ENCODE measurements at places on chromosomes 6 and 20.
A peak's percentile ranks its signal among the peaks of the same experiment; 100 is the strongest.

GRCh38 chr6:39223555-39223954 is 5.7 kb downstream of the KCNK5 start:
- DNase-seq = no peak

- DNase-seq = no peak
These were observed 515 bp upstream of the TGM3 start for GRCh38 chr20:2295286-2295685.

DNA sequence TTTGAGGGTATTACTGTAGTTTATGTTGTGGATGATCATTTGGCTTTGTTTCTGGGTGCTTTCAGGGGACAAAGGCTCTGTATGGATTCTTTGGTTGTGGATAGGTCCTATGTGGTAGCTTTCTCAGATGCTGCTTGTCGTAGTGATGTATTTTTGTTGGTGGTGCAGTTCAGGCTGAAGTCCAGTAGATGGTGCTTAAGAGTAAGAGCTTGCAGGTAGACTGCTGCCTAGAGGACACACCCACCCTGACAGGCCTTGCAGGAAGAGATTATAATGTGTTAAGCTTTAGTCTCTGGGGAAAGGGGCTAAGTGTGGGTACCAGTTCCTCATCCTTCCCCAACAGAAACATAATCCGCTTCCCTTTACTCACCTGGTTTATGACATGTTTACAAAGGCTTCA is 62.6 kb upstream of the ADGRB3 start:
- peak; percentile 59 for DNase-seq

DNA sequence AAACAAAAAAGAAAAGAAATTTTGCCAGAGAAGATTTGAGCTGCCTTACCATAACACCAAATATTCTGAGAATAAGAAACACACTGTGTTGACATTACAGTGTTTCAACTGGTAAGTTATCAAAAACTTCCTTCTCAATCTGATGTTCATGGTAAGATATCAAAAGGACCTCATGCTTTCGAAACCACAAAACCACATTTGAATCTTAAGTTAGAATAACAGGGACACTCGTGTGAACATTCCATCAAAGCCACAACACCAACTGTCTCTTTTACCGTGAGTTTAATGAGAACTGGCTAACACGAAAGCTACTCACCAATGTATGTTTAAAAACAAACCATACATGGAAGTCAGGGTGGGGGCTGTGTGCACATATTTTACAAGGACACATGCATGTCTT is 73.0 kb upstream of the OPRM1 start:
- DNase-seq = no peak

DNA sequence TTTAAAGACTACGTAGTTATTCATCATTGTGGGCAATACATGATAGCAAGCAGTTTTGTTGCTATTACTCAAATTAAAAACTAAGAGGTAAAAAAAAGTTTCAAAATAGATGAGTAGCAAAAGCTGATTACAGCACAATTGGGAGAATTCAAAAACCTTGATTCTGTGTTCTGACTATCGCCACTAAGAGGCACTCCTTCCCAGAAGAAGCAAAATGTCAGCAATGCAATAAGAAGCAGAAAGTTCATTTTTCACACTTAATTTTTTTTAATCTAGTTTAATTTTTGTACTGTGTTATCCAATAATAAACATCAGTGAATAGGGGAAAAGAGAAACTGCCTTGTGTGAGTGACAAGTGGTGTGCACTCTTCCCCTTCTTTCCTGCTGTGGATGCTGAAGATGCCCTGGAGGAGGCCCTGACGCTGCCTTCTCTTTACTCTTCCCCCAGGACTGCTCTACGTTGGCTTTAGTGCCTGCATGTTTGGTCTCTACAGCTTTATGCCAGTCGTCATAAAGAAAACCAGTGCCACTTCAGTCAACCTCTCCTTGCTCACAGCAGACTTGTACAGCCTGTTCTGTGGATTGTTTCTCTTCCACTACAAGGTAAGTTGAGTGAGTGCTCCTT is 263.2 kb upstream of the PLN start:
- no peak for DNase-seq

GRCh38 chr20:18669241-18670019 is 81.6 kb downstream of the DTD1 start:
- no peak for DNase-seq

DNA sequence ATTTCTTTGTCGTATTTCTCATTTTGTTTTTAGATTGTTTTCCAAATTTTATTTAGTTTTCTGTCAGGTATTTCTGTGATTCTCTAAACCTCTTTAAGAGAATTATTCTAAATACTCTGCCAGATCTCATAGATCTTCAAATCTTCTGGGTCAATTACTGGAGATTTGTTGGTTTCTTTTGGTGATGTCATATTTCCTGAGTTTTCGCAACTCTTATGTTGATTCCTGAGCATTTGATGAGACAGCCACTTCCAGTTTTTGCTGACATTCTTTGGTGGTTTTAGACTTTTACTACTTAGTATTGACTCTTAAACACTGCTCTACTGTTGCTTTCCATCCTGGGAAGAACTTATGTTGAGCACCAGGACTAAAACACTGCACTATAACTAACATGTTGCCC is 21.9 kb downstream of the ADGB start:
- DNase-seq = no peak

- DNase-seq = no peak
These were observed 102.8 kb upstream of the TFAP2D start for GRCh38 chr6:50610562-50610961.

- peak; percentile 96 for DNase-seq
These were observed at the start of the genes ARFRP1 and ZGPAT for GRCh38 chr20:63707558-63708300. Gene ARFRP1, minus strand, starts transcription at chr20:63707976. Its CDS starts 885 bp downstream, at chr20:63707091. Gene ZGPAT, plus strand, starts transcription at chr20:63708039. Its CDS starts 542 bp downstream, at chr20:63708581.

GRCh38 chr6:154914288-154914687 is 80.8 kb upstream of the TIAM2 start:
- no peak for DNase-seq

- no peak for DNase-seq
These were observed 177.0 kb downstream of the TENT5A start for GRCh38 chr6:81575442-81575841.

GRCh38 chr6:33445119-33445603 is 9.2 kb upstream of the ZBTB9 start:
- DNase-seq = no peak

- no peak for DNase-seq
These were observed 66.8 kb downstream of the PRDM1 start for GRCh38 chr6:106152952-106153351.

- DNase-seq = no peak
These were observed 258.8 kb downstream of the ZNF217 start for GRCh38 chr20:53334861-53335260.

- no peak for DNase-seq
These were observed 2.1 kb upstream of the ZBTB12 start for GRCh38 chr6:31903957-31904356.
